ENCODE measurements at places on chromosomes 7 and 10. TPM values are rescaled to one million over a fixed set of nuclear protein-coding genes. Genes with fewer than 3 reads are reported as not detected.

DNA sequence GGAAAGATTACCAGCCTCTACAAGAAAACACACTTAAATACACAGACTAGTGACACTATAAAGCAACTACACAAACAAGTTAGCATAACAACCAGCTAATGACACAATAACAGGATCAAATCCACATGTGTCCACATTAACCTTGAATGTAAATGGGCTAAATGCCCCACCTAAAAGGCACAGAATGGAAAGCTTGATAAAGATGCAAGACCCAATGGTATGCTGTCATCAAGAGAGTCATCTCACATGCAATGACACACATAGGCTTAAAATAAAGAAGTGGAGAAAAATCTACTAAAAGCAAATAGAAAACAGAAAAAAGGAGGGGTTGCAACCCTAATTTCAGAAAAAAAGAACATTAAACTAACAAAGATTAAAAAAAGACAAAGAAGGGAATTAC is 14.0 kb upstream of the GIMAP4 start:
- DNase-seq: no peak

DNA sequence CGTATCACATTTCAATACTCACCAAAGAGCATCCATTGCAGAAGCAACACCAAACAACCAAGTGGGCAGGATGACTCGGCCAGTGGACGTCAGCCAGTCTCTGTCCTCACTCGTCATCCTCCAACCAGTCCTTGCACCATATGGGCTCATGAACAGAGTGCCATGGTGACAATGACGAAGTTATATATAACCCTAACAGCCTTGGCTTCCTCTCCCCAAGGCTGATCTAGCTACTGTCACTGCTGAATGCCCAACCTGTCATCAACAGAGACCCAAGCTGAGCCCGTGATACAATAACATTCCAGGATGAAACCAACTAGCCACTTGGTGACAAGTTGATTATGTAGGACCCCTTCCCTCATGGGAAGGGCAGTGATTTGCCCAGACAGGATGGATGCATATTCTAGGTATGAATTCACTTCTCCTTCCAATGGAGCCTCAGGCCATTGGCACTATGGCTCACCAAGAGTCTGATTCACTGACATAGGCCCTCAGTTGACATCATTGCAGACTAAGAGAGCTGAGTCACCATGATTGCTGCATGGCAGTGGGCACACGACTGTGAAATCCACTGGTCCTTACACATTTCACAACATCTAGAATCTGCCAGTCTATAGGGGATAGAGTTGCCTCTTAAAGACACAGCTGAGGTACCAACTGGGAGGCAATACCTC is 26.3 kb upstream of the PPIF start:
- DNase-seq: no peak

- no peak for DNase-seq
Measured at GRCh38 chr10:102661658-102662028, 17.4 kb downstream of the TRIM8 start.

GRCh38 chr7:113550966-113551365 is 367.8 kb downstream of the PPP1R3A start:
- no peak for DNase-seq

PIP4K2A gene
- 22.4 TPM for total RNA-seq
